ENCODE measurements at places on chromosomes 3 and 15.

- DNase-seq, result no peak
Measured at GRCh38 chr3:73045391-73045790, 16.1 kb upstream of the EBLN2 start.

DNA sequence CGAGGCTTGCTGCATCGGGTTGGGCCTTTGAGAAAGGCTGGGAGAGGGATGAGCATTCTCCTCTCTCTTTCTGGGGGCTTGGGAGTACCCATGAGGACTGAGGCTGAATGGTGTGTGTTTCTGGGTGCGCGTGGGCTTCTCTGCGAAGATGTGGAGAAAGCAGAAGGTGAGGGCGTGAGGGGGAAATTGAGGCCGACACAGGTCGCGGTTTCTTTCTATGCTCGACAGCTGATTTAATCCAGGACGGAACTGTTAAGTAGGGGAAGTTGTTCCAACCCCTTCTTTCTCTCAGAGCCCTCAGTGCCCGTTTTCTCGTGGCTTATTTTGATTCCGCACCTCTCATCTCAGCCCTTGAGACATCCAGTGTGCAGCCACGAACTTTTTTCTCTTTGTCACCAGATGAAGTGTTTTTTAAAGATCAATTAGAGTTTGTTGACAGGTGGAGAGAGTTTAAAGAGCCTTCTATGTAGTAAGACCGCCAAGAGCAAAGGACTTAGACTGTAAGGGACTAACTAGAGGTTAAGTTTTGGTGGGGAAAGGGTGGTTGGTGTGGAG lies 711 bp downstream of the STARD9 start:
- DNase-seq, result no peak

- no peak for DNase-seq
Measured at GRCh38 chr3:156763931-156764720, 62.0 kb upstream of the LEKR1 start.

DNA sequence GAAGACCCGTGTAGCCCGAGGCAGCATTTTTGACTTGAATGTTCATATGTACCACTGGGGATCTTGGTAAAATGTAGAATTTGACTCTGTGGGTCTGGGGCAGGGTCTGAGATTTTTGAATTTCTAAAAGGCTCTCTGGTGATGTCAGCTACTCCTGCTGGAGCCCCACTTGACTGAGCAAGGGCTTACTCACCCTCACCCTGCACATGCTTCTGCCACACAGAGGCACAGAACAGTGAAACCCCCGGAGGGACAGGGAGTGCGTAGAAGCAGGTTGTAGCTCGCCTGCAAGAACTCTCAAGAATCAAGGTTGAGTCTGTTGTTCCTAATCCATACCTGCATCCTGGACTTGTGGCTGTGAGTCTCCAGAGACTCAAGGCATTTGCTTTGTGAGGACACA lies 41.1 kb downstream of the SLCO3A1 start:
- DNase-seq, result no peak

DNA sequence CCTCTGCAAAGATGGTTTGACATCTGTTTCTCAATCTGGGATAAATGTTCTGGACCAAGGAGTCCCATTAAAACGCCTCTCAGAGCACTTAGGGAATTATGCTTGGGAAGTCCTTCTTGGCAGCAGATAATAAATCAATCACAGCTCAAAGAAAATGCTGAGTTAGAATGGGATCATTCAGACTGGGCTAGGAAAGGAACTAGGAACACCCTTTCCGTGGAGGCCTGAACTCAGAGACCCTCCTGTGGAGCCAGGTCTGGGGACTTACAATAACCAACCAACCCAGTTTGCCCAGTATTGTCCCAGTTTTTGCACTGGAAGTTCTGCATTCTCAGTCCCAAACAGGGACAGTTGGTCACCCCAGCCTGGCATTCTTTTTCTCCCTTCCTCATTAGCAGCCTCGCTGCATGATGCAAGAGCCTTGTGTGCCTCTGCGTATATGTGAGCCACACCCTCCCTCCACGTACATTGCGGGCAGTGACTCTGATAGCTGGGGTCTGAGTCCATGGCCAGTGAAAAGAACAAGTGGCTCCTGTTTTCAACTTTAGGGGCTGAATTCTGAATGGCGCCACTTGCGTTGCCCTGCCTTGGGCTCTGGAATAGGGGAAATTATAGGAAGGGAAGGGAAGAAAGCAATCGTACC lies 88.7 kb downstream of the SEMA5B start:
- DNase-seq, result peak; percentile 78

GRCh38 chr15:88274553-88275460 lies 18.3 kb upstream of the NTRK3 start:
- no peak for DNase-seq

DNA sequence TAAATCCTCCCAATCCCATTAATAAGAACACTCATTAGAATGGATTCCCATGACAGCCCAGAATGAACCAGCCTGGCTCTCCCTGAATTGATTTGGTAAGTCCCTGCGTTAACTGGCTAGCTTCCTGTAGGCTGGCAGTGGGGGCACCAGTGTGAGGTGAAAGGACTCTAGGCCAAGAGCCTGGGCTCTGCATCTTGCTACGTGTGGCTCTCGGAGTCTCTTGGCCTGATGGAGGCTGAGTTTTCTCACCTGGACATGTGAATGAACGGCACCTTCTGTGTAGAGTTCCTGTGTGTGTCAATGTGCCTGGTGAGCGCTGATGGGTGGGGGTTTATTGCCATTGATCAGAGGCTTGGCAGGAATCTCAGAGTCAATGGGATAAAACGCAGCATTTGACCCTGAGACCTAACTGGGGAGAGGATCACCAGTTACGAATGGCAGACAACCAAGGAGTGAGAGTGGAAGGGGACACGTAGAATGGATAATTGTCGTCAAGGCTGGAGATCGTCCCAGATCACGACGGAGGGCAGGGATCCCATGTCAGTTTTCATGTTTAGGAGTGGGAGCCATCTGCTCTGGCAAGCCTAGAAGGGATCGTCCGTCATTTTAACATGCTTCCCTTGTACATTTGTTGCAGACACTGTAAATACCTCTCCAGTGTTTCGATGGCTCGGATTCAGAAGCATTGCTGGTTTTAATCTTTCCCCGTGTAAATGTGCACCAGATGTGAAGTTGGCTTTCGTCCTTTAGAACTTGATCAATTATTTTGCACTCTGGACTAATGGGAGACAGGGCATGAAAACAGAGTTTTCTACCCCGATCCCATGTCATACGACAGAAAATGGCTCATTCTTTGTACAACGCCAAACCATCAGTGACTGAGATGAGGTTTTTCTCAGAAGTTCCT lies 9.0 kb upstream of the KLF13 start:
- DNase-seq, result no peak

GRCh38 chr3:43790060-43790459 lies 99.3 kb downstream of the ABHD5 start:
- DNase-seq, result no peak

- DNase-seq, result no peak
Measured at GRCh38 chr15:50476143-50476542, 51.9 kb downstream of the USP8 start.

DNA sequence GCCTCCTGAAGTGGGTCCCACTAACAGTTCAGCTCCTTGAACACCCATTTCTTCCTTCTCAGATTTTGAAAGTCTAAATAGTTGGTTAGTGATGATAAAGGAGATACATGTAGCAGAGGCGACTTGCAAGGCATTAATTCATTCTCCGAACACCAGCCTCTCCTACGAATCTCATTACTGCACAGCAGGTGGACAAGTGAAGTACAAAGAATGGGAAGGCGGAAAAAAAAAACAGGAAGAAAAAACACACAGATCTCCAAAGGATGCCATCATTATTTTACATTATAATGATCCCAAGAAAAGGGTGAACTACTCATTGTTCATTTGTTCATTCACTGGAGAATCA lies 276.5 kb downstream of the MAGI1 start:
- no peak for DNase-seq

DNA sequence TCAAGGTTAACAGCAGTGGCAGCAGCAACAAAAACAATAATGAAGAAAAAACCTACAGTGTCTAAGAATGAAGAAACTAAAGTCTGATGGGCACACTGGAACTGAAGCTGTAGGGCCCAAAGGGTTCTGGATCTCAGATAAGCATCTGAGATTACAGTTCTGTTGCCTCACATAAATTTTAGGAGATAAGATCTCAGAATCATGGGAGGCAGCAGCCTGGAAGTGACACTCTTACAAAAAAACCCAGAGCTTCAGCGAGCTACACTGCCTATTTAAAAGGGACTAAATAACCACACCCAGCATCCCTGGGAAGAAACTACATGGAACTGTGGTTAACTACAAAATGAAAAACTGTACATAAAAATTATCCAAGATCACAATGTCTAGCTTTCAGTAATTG lies 61.2 kb downstream of the PLD1 start:
- DNase-seq, result no peak

GRCh38 chr3:98843266-98843959 lies 58.1 kb downstream of the DCBLD2 start:
- DNase-seq, result no peak

DNA sequence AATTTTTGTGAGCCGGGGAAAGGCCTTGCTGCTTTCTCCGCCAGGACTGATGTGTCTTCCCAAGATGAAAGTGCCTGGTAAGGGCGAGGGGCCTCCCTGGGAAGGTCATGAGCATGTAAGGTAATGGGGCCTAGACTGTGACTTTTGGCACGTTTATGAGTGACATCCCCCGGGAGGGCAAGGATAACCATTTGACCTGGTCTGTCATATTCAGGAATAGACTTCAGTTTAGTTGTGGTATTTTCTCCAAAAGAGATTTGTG lies 631 bp upstream of the CNBP start:
- DNase-seq, result no peak

- no peak for DNase-seq
Measured at GRCh38 chr3:45966371-45966791, 23.1 kb downstream of the CXCR6 start.

- DNase-seq, result no peak
Measured at GRCh38 chr15:62165793-62166375, 799 bp upstream of the C2CD4B start.

- no peak for DNase-seq
Measured at GRCh38 chr3:144831955-144832716, 860.5 kb downstream of the DIPK2A start.

DNA sequence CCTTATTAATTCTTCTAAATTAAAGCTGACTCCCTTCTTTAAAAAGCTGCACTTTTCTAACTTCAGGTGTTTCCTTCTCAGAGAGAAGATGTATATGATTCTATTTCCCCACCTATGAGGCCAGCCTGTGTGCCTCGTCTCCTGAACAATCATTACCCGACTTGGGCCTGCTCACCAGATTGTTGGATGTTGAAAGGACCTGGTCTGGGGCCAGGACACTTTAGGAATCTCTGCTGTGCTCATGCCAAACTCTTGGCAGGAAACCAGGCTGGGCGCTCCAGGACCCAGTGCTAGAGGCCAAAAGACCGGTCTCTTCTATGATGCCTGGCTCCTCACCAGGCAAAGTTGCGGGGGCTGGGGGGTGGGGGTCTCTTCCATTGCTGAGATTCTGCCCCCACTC lies 16.9 kb upstream of the LRRC31 start:
- peak; percentile 75 for DNase-seq

GRCh38 chr3:138234401-138235179 lies 47.5 kb downstream of the ARMC8 start:
- DNase-seq, result no peak
